Hematopoietic multipotent progenitor cell (in vitro differentiated cells): ENCODE measurements at places on chromosomes 11 and 22. TPM values are rescaled to one million over a fixed set of nuclear protein-coding genes. Genes with fewer than 3 reads are reported as not detected.

GRCh38 chr11:61697078-61697502, 16.9 kb downstream of the DAGLA start:
- DNase-seq = no peak

GRCh38 chr22:35995772-35996171, 32.9 kb downstream of the RBFOX2 start:
- DNase-seq = no peak

- no peak for DNase-seq
Observed at GRCh38 chr11:67349036-67349435, 4.3 kb downstream of the POLD4 start.

GRCh38 chr11:107545101-107545514, 20.4 kb downstream of the ALKBH8 start:
- no peak for DNase-seq

GRCh38 chr11:60935676-60936442, 11.6 kb downstream of the TMEM132A start:
- DNase-seq = no peak

- DNase-seq = no peak
Observed at GRCh38 chr22:20446383-20446970, 8.9 kb upstream of the SCARF2 start.

GRCh38 chr11:71963468-71963867, 34.6 kb downstream of the RNF121 start:
- no peak for DNase-seq

DNA sequence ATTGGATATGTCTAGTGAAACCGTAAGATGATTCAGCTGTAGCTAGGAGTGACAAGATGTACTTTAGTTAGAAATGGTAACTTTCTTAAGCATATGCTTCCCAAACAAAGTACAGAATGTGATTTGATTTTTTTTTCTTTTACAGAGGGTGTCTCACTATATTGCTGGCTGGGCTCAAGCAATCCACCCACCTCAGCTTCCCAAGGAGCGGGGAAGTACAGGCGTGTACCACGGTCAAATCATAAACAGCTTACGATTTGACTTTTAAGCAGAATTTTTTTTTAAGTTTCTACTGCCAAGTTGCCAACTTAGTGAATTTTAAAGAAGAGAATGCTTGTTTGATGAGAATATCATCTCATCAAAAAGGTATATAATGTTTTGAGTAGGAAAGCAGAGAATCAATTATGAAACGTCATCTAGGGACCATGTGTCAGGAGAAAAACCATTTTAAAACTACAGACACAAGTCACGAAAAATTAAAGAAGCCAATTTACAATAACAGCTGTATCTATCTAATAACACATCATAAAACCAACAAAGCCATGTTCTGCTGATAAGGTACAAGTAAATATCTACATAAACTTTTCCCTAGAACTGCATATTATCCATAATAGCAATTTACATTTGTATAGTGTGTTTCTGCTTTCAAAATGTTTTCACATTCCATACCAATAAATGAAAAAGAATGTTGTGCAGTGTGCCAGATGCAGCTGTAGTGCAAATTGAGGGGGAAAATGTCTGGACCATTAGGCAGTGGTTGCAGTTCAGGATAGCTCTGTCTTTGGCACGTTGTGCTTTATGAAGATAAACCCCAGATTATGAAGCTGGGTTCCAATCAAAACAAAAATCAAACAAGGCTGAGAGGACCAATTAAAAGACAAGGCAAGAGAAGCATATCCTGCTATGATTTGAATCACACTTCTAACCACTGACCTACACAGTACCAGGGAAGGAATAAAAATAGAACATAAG, 33.7 kb upstream of the USP47 start:
- DNase-seq = no peak

- DNase-seq = no peak
Observed at GRCh38 chr22:28507896-28508295, 171.7 kb downstream of the TTC28 start.

- no peak for DNase-seq
Observed at GRCh38 chr11:130582981-130583380, 134.5 kb downstream of the ADAMTS15 start.

DNA sequence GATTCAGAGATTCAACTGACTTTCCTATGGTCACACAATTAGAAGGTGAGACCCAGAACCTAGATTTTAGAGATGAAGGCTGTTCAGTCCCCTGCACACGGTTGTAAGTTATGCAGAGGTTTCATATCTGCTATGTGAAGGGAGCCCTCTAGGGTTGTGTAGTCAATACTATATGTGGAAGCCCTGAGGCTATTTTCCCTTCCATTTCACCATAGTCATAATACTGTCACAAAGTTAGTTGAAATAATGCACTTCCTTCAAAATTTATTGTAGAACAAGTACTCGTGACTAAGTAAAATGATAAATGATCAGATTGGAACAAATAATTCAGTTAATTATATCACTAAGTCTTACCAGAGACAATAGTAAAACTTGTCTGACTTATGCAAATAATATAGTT, 48.8 kb downstream of the ENDOD1 start:
- peak; percentile 46 for DNase-seq

GRCh38 chr11:868802-869201, 26.1 kb downstream of the TSPAN4 start:
- DNase-seq = no peak

DNA sequence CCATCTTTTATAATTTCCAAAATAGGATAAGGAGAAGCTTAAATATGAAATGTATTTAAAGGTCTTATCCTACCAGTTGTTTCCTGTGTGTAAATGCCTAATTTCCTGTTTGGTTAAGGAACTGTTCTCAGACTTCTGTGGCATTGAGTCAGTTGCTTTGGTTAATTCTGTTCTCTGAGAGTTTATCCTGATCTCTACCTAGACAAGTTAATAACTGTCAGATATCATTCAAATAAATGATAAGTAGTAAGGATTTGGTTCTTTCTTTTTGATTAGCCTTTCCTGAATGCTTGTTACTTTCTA, 39.5 kb downstream of the CTNND1 start:
- no peak for DNase-seq

MMP8 gene
- 1.3 TPM for total RNA-seq

SLC15A3 gene
- 1.6 TPM for total RNA-seq

RCOR2 gene
- total RNA-seq = 0.54 TPM

CDC42EP1 gene
- under 0.01 TPM for total RNA-seq

PAX6 gene
- total RNA-seq = not detected

ROM1 gene
- total RNA-seq = 2.7 TPM
